BE2C (cell line): ENCODE measurements at places on chromosomes 2 and 18.

DNA sequence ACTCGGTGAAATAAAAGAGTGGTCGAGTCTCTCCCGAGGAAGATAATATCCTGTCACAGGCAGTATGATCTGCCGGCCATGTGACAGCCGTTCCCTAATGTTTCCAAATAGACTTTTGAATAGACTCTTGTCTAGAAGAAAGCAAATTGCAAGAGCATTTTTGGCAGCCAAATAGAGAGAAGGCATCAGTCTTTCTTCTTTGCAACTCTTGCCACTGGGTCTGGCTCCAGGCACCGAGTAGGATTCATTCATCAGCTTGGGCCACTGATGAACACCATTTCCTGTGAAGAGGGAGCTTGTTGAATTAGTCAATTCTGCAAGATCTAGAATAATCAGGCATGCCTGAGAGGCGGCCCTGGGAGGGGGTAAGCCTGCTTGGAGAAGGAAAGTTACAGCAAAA, 165.6 kb downstream of the KLHL29 start:
- no peak for DNase-seq

DNA sequence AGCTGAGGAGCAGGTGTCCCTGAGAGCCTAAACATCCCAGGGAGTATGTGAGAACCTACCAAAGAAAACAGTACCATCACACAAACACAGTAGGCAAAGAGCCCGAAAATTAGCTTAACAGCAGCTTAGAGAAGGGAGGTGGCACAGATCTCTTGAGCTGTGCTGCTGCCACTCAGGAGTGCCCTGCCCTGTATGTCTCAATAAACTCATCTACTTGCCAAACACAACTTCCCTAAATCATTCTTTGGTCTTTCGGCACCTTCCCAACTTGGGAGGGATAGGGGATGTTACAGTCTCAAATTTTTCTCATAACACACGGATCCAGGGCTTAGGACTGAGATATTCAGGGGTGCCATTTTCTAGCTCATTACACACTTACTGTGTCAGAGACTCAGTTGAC, 45.3 kb upstream of the C1D start:
- DNase-seq = no peak

- no peak for DNase-seq
Measured at GRCh38 chr18:36465970-36466369, 168.5 kb downstream of the FHOD3 start.

DNA sequence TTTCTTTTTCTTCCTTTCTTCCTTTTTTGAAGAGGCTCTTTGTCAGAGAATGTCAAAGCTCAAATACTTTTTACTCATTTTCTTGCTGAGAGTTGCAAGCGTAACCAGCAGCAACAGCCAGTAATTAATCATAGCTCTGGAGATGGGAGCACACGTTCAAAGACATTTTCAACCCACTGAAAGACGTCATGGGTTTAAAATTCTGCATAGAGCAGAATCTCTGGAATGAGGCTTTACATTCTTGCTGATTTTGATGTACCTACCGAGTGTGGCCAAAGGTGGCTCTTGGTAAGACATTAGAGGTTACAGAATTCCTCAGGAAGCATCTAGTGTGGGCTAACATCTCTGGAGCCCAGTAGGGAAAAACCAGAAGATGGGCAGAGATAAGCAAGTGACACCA, 292.5 kb downstream of the MTX2 start:
- no peak for DNase-seq

DNA sequence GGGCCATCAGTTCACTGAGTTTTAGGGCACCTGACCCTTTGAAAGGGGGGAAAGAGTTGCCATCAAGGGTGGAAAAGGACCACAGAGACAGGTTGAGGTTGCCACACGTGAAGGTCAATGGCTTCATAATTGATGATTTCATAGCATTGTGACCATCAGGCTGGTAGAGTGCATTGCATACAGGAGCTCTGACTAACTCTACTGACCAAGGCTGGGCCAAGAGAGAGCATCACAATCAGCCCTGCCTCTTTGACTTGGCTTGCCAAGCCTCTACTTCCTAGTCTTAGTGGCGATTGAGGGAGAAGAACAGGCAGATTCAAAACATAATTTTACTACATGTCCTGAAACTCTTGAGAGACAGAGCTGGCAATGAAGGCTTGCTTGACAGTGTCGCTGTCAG, 5.8 kb upstream of the TNP1 start:
- no peak for DNase-seq

GRCh38 chr18:8402237-8402636, 207.0 kb upstream of the RAB12 start:
- no peak for DNase-seq

DNA sequence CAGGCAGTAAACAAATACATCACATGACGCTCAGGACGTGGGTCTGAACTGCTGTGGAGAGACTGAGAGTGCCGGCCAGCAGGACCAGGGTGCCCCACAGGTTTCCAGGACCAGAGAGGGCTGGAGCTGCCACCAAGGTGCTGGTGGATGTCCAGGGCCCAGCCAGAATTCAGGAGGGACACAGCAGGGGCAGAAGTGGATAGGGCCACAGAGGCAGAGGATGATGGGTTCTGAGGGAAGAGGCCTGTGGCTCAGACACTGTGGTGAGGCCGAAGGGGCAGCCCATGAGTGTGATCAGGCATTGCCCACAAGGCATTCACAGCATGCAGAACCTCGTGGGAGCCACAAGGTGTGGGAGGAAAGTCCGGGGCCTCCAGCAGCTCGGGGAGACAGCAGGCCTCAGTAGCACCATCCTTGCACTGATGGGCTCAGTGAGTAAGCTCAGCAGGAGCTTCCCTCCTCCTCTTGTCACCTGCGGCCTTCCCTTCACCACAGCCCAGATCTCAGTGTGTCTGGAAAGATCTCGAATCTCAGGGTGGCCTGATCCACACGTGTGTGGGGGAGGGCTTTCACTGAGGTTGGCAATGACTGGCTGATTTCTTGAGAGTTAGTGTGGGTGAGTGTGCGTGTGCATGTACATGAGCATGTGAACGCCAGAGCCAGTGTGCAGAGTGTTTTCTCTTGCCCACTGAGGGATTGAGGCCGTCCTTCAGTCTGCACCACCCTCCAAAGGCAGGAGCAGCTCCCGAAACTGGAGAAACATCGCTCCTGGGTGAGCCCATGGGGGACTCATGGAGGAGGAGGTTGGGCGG, 181.8 kb upstream of the RAB6C start:
- no peak for DNase-seq

DNA sequence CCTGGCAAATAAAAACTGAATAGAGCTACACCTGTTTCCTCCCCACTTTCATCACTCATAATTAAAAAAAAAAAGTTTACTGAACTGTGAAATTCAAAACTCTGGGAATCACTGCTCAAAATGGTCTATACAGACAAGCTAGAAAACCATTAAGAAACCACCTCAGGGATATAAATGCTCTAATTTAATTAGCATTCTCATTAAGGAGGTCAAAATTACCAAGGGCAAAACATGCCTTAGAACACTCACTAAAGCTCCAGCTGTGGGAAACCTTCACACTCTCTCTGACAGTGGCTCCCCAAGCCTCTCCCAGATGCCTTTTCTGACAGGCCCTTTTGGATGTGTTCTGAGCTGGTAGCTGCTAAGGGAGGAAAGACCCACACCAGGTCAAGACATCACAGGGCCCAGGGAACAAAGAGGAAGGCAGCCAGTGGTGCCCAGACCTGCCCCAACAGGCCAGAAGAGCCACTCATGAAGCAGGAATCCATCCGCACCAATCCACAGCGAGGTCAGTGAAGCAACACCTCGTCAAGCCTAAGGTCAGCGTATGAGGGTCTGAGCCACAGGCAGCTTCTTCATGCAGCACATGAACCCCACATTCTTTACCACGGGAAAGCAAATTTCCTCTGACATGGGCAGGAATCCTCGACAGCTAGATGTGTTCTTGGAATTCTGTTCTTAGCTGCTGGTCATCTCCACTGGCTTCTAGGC, 35.6 kb downstream of the XDH start:
- DNase-seq = no peak

DNA sequence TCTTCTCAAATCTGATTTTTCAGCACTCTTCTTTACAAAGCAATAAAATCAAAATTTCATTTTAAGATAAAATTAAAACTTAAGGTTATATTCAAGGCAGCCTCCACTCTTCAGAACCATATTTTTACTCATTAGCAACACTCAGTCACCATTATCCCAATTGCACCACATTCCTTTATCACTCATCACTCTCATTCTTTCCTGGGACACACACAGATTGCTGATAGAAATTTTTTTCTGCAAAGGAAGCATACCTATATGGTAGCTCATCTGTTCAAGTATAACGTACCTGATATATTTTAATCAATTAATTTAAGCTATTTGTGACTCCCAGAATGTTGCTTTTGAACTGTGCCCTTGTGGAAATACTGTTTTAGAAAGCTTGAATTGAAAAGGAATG, 1559.3 kb upstream of the ZEB2 start:
- DNase-seq = no peak

DNA sequence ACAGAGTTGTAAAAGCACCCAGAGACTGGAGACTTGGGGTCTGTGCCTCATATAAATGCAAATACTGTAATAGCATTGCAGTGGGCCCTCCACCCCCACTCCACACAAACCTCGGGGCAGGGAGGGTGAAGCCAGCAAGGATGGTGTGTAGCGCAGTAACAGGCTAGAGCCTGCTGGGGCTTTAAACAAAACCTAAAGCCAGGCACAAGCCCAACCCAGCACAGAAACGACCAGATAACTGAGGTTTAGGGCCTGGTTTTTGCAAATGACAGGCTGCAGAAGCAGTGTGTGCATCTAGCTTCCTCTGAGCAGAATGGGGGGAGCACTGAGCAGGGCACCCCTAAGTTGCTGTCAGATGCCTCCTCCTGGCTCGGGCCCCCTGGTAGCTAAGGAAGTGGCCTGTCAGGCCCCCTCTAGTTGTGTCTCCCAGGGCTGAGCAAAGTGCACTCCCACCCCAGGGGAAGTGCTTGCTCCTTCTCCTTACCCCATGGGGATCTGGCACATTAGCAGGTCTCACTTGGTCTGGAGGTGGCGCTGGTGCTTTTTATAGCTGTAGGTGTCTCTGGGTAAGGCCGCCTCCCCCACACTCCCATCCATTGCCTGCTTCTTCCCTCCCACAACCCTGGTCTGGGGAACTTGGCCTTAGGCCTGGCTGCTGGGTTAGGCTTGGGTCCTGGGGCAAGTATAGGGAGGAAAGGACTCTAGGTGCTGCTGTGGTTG, 135.1 kb downstream of the CELF4 start:
- peak; percentile 49 for DNase-seq
